ENCODE measurements at places on chromosomes 1 and 21.

DNA sequence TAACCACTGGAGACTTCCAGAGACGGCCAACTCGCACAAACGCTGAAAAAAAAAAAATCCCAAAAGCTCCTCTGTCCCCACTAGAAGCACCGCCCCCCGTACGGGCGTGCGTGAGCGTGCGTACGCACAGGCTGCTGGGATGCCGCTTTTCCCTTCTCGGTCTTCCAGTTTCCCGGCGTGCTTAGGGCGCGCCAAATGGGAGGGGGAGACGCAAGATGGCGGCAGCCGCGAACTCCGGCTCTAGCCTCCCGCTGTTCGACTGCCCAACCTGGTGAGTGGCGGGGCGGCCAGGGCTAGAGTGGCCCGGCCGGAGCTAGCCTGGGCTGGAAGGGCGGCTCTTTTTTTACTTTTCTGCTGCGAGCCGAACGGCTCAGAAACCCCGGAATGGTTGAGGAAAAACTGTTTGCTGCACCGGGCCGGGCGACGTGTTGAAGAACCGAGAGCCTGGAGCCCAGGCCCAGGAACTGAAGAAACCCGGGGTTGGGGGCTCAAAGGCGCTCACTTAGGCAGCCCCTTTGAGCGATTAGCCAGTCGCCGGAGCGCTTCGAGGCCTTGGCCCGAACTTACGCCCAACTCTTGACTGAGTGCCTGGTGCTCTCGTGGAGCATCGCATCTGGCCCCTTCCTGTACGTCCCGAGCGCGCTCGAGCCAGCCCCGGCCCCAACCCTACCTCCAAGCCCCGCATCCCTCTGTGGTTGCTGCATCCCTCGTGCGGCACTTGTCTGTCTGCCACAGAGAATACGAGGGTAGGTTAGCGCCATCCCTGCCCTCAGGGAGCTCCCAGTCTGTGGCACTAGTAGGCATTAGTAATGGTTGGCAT lies at the start of gene PPP1R8:
Gene PPP1R8, plus strand, starts transcription at position 162 of the 820 bp plus-strand sequence. Its CDS starts 54 bp downstream, at position 216.
- peak; percentile 93 for DNase-seq

- no peak for DNase-seq
These were observed 16.8 kb upstream of the ETV3 start for GRCh38 chr1:157154940-157155514.

DNA sequence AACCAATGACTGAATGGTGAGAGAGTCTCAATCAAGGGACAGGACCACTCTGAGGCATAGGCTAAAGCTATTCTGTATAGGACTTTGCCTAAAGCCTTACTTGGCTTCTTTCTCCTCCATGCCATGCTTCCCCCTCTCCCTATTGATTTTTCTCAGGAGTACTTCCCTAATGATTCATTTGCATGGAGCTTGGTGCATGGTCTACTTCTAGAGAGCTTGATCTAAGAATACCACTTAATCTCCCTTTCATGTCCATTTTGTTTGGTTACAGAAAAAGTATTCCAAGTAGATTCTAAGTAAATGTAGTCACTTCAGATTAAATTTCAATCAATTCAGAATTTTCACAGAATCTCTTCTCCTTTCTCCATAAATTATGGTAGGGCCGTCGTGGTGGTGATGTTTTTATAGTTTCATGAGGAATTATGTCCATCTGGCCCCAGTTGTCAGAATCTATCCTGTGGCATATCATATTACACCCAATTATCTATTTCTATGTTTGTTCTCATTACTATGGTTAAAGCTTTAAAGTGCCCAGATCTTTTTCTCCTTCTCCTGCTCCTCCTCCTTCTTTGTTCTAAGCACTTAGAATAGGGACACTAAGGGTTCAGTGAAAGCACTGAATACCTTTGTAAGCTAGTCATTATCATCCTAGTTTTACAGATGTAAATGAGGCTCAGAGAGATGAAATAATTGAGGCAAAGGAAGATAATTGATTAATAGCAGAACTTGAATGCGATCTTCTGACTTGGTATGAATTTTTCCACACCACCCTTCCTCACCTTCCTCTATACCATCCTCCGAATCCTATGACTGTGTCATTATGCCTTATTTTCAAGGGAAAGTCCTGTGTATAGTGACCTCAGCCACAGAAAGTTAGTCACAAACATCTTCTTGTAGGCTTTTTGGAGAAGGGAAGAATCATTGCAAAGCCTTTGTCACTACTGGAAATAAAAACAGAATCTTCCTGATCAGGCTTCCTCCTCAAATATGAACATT lies 85.6 kb upstream of the ZRANB2 start:
- DNase-seq, result peak; percentile 49

DNA sequence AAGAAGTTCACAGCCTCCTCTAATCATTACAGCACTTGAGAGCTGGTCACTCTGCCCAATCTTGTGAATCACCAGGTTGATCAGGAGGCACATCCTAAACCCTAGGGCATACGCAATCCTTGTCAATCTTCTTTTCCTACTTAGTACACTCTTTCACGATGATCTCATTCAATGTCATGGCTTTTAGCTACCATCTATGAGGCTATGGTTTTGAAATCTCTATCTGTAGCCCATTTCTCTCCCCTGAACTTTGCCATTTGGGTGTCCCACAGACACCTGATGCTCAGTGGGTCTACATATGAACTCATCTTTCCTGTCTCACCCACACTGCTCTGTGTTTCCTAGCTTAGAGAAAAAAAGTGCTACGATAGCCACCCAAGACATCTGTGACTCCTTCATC lies 1.9 kb upstream of the MED18 start:
- no peak for DNase-seq

- DNase-seq, result no peak
These were observed 60.8 kb downstream of the PGM1 start for GRCh38 chr1:63653976-63654375.

DNA sequence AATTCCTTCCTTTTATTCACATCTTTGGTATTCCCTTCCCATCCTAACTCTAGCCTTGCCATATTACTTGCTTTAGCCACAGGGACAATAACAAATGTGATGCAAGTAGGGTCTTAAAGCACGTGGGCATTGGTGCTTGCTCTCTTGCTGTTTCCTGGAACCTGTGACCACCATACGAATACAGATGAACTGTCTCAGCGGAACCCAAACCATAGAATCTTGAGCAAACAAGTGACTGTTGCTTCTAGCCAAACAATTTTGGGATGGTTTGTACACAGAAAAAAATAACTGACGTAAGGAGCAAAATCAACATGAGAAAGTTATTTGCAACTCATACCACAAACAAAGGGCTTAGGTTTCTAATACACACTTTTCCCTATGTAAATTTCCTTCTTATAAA lies 15.2 kb upstream of the VTCN1 start:
- DNase-seq, result no peak

DNA sequence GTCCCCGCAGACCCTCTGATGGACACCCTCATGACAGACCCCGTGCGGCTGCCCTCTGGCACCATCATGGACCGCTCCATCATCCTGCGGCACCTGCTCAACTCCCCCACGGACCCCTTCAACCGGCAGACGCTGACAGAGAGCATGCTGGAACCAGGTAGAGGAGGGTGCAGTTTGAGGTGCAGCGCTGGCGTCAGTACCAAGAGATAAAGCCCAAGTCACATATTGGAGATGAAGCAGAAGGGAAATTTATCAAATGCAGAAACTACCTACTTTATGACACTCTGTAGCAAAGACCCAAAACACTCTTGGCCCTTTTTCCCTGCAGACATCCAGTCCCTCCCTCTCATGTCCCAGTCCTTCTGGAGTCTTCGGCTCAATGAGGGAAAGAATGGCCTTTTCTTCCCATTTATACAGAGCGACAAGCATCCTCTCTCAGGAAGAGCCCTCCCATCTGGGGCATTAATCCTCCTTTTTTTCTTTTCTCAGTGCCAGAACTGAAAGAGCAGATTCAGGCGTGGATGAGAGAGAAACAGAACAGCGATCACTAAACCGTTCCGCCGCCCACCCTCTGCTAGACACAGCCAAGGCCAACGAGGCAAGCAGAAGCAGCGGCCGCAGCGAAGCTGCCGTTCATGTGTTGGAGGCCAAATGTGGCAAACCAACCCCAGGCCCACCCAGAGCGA lies 30.8 kb upstream of the KIF1B start:
- no peak for DNase-seq

DNA sequence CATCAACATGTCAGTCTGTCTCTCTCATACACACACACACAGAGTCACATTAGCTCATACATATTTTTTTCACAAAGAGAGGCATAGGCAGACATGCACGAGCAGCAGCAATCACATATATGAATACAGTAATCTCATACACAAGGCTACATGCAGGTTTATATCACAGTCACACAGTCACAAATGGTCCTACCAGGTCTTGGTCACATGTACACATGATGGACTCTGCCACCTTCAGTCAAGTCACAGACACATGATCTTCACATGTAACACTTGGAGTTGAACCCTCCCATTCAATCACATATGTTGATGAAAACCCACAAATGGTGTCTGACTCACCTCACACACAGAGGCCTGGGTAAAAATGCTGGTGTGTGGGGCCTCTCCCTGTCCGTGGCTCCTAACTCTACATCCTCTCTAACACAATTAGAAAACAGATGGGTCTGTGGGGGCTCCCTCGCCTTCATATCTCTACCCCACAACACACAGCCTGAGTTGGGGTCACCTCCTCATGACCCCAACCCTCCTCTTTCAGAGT lies 27.9 kb downstream of the RIMS3 start:
- no peak for DNase-seq

GRCh38 chr1:234893725-234894630 lies 234.7 kb downstream of the TOMM20 start:
- DNase-seq, result no peak

- no peak for DNase-seq
These were observed 18.7 kb upstream of the LBR start for GRCh38 chr1:225446595-225446960.

DNA sequence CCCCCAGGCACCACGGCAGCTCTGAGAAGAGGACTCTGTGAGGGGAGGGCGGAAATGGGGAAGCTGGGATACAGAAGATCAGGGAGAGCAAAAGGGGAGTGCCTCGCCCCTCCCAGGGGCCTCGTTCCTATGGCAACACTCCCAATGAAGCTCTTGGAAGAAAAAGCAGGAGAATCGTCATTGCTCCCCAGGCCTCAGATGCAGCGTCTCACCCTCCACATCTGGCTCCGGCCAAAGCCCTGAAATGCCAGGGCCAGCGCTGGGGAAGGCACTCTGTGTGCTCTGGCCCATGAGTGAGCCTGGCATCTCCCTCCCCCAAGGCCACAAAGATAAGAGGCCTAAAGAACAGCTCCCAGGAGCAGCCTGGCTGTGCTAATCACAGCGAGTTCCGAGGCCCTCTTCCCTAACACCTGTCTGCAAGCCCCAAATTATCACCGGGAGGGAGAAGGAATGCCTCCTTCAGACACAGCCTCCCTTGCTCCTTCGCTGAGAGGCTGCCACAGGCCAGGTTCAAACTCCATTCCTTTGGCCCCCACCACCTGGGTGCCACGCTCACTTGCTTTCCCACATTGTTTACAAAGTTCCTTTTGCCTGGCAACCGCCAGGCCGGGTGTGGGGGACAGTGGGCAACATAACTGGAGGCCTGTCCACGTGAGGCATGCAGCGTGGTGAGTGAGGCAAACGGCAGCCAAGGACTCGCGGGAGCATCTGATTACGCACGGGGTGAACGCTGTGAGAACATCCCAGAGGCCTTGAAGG lies 27.8 kb downstream of the ECE1 start:
- peak; percentile 23 for DNase-seq

DNA sequence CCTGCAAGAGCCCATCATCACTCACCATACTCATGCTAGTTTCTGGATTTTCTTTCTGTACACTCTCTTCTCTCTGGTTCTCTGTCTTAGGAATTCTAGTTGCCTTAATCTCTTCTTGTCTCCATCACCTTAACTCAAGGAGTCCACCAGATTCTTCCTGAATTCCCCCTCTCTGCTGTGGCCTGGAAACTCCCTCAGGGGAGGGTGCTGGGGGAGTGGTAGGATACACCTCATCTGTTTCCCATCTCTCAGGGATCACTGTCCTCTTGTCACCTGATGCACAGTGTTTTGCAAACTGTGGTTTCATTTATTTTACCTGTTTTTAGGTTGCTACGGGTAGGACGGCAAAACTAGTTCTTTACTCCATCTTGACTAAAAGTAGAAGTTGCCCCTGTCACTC lies 6.6 kb upstream of the GNG12 start:
- no peak for DNase-seq

DNA sequence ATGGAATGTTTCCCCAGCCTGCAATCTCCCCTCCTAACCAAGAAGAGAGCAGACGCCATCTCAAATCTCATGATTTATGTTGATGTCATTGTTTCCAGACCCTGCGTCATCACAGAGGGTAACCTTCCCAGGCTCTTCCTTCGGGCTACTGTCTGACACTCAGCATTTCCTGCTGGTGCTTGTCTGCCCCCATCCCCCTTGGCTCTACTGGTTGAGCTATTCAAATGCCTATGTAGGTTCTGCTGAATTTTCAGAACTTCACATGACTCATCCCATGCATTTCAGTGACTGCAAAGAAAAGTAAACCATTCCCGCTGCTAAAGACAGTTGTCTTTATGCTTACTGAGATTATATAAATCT lies 24.8 kb upstream of the ITPKB start:
- DNase-seq, result no peak

DNA sequence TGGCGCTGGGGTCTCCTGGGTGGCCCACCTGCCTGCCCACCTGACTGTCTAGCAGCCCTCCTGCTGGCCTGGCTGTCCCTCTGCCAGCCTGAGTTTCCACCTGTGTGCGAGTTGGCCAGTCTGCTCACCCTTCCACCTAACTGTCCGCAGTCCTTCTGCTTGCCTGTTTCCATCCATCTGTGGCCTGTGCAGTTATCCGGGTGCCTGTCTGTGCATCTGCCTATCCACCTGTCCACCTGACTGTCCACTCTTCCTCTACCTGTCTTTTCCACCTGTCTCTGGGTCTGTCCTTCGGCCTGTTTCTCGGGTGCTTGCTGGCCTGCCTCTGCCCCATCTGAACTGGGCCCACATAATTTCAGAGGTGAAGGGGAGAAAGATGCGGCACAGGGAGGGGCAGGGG lies 1.9 kb downstream of the KCNQ4 start:
- no peak for DNase-seq

- no peak for DNase-seq
These were observed 81.2 kb downstream of the ADCY10 start for GRCh38 chr1:167832693-167833092.

- DNase-seq, result no peak
These were observed 10.7 kb downstream of the NEGR1 start for GRCh38 chr1:72271555-72272085.

DNA sequence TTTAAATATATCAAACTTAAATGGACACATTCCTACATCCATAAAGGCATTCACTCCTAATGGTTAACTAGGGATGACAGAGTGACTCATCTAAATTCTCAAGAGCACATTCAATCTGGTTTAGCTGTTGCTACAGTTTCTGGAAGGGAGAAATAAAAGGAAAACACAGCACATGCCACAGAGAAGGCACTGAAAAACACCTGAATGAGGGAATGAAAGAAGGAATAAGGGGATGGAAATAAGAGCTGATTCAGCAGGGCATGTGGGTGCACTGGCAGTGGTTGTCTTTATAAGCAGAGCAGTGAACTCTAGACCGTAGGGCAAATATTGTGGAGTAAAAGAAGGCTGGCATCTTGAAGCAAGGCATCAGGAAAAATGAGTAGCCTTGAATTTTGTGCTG lies 79.3 kb downstream of the LHX4 start:
- DNase-seq, result no peak

GRCh38 chr1:245051349-245052221 lies 103.2 kb upstream of the KIF26B start:
- no peak for DNase-seq
